Activated T-cell treated with anti-CD3 and anti-CD28 coated beads for 1 hour (primary cell): ENCODE measurements at places on chromosomes 2 and 18.

GRCh38 chr2:144412709-144413108 is 107.2 kb downstream of the ZEB2 start:
- DNase-seq: no peak

- no peak for DNase-seq
Measured at GRCh38 chr2:131123192-131123591, 18.1 kb downstream of the PLEKHB2 start.

- no peak for DNase-seq
Measured at GRCh38 chr18:55908901-55909366, 320.9 kb upstream of the TCF4 start.

DNA sequence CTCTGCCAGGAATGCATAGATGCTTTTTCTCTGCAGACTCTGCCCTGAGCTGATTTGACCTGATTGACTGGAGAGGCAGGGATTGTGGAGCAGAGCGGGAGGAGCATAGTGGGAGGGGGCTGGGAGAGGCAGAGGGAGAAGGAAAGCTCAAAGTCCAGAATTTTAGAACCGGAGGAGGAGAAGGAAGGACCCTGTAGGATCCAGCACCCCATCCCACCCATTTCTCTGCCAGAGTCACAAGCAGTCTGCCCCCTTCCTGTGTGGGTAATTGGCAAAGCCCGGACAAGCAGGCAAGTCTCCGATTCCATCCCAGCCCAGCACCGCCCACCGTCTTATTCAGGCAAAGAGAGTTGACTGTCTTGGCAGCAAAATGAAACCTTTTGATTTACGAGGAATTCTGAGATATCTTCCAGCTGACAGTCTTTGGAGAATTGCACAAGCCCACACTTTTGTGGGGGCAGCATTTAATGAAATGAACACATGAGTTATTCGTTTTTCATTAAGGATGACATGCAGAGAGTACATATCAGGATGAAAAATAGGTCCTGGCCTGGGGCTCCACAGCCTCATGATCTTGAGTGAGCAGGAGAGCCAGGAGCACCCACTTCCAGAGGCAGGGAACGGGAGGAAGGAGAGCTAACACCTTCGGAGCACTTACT is 103.1 kb downstream of the MCFD2 start:
- DNase-seq: no peak

- DNase-seq: no peak
Measured at GRCh38 chr2:87996570-87996969, 19.8 kb downstream of the RNU2-63P start.

DNA sequence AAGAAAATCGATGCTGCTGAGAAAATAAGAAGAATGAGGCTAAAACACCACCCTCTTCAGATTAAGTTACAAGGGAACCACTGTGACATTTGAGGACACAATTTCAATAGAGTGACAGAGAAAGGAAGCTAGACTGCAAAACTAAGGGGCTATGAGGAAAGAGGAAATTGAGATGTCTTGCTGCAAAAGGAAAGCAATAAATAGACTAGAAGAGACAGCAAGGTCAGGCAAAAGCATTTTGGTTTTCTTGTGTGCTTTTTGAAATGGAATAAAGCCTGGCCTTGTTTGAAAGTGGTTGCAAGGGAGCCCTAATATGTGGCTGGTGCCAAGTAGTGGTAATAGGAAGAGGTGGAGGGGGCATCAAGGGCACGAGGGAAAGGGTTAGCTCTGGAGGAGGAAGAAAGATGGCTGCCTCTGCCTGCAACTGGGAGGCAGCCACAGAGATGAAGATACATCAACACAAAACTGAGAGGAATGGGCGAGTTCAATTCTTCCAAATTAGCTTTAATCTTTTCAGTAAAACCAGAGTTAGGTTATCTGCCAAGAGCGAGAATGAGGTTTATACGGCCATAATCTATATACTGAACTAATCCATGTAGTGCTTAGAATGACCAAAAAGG is 1.2 kb upstream of the MRO start:
- DNase-seq: no peak

- DNase-seq: no peak
Measured at GRCh38 chr18:67402543-67402942, 114.0 kb downstream of the DSEL start.

DNA sequence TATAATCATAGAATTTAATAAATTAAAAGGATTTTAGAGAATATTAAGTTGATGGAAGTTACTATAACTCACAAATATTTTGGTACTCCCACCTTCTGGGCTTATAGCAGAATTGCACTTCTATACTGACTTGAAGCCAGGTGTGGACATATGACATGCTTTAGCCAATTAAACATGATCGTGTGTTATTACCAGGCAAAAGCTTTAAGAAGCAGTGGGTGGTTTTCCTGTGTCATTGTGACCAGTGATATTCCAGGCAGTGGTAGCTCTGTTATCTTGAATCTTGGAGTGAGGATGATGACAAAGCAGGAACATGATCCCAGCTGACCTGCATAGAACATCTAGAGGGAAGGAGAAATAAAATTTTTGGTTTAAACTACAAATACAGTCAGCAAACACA is 370.9 kb upstream of the ZEB2 start:
- no peak for DNase-seq

GRCh38 chr2:216082117-216082711 is 495 bp downstream of the TMEM169 start:
- DNase-seq: no peak

- DNase-seq: no peak
Measured at GRCh38 chr2:147688242-147688641, 156.6 kb upstream of the ACVR2A start.

- no peak for DNase-seq
Measured at GRCh38 chr2:8285081-8285480, 396.8 kb upstream of the ID2 start.

DNA sequence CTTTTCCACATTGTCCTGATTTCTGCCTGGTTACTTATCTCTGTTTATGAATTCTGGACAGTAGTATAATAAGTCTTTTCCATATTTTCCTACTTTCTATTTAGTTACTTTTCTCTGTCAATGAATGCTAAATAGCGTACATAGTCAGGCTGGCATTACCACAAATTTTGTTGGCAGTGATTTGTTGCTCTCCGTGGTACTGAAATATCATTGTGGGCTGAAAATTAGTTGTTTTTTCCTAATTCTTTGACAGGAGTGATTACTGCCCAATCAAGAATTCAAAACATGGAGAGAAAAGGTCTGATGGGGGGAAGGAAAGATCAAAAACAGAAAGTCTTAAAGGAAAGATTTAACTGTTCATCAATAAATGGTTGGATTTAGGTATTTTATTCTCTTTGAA is 7.7 kb upstream of the GALNT13 start:
- no peak for DNase-seq

DNA sequence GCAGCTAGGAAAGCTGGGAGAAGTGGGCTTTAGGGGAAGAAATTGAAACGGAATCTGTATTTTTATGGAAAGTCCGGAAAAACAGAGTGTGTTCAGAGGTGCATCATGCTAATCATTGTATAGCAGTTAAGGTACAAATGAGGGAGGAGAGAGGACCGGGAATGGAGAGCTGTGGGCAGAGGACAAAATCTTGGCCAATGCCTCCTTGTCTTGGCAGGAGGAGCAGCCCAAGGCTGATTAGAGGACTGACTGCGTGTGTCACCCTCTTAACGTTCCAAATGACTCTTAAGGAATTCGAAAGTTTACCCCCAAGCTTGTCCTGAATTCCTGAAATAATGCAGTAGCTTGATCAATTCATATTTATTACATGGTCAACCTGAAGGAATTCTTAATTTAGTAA is 81.0 kb downstream of the ZNF236 start:
- DNase-seq: no peak

DNA sequence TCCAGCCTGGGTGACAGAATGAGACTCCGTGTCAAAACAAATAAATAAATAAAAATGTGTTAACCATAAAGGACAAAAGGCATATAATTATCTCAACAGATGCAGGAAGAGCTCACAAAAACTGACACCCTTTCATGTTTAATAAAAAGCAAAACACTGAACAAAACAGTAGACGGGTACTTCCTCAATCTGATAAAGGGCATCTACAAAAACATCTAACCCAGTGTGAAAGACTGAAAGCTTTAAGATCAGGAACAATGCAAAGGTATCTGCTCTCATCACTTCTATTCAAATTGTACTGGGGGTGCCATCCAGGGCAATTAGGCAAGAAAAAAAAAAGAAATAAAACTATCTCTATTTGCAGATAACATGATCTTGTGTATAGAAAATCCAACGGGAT is 11.7 kb upstream of the NCL start:
- no peak for DNase-seq

DNA sequence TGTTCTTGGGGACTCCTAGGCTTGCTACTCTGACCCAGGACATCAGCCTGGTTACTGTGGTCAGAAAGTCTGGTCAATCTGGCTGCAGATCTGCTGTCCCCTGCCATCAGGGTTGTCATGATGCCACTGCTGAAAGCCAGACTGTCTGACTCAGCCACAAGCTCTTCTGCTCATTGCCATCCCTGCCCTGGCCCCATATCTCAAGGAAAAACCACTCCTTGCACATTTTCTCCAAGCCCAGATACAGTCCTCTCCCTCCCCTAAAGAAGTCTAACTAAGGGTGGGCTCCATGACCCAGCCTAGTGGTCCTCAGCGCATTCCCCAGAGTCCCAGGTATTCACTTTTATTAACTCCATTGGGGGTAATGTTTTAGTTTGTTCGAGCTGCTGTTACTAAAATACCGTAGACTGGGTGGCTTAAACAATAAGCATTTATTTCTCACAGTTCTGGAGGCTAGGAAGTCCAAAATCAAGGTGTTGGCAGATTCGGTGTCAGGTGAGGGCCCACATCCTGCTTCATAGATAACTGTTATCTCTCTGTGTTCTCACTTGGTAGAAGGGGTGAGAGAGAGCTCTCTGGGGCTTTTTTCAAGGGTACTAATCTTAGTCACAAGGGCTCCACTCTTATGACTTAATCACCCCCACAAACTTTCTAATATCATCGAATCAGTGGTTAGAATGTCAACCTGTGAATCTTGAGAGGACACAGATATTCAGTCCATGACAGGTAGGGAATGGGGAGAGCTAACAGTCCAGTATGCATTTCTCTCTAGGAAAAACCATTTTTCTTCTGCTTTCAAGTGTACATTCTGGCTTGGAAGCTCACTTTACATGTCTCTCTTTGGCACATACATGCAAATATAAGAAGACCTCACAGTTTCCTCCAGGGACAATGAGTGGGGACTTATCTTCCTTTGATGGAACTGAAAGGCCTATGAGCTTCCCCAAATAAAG is 94.8 kb upstream of the CXCR4 start:
- no peak for DNase-seq

DNA sequence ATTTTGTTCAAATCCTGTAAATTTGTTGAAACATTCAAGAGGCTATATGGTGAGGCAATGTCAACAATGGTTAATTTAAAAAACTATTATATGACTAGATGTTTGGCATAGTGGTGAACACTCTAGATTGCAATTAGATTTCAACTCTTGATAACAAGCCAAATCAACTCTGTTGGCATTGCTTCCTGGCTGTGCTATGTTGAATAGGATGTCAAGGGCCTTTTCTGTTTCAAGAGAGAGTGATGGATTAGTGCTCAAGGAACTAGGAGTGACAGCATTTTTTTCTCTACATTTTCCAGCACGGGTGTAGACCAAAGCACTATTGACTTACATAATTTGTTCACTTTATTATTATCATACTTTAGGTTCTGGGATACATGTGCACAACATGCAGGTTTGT is 172.4 kb upstream of the KCNH7 start:
- no peak for DNase-seq

DNA sequence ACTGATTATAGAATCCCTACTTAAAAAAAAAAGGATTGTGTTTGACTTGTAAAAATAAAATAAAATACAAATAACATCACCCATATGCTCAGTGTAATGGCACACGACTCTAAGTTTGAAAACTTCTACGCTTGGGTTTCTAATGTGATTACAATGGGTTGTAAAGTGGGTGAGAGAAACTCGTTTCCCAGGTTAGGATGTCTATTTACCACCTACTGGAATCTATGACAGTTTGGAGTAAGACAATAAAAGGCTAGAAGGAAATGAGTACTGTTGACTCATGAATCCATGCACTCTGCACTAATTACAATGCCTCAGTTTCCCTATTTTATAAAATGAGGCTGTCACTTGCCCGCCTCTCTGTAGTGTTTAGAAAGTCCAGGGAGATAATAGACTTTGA is 204.2 kb upstream of the FBXO11 start:
- no peak for DNase-seq

DNA sequence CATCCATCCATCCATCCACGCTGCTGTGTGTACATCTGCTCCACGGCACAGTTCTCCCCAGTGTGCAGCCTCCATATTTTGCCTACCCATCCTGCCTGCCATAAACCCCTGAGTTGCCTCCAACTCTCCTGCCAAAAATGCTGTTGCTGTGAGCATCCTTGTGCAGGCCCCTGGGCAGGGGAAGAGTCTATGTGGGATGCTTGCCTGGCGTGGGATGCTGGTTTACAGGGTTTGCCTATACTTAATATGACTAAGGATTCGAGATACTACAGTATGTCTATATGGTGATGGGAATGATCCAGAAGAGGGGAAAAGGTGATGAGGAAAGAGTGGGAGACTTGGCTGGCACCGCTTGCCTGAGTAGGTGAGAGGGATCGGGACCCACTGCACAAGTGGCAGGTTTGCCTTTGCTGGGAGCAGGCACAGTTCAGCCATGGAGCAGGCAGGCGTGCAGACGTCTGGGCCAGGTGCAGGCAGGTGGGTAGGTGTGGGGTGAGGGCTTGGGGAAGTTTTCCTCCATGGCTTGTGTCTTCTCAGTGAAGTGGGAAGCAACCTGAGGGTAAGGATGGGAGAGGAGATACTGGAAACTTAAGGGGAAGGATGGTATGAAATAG is 30.2 kb upstream of the FAHD2A start:
- no peak for DNase-seq

GRCh38 chr2:37919631-37920032 is 5.5 kb upstream of the RMDN2 start:
- no peak for DNase-seq

DNA sequence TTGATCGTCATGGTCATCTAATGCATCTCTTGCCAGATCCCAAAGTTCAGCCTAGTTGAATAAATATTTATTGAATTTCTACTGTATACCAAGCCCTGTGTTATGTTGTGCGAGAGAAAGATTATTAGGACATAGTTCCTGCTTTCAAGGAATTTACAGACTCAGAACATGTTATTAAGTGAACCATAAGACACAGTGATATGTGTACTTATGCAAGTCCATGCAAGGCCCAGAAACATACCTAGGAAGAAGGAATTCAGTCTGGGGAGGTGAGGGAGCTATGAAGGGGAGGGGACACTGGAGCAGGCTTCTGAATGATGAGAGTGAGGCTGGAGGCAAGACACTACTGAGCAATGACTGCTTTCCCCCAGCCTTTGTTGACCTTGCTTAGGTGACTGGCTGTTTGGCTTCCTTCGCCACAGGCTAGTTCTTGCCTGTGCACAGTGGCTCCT is 81.4 kb downstream of the ACAA2 start:
- DNase-seq: no peak

GRCh38 chr18:77822632-77823031 is 573.0 kb downstream of the GALR1 start:
- no peak for DNase-seq

- no peak for DNase-seq
Measured at GRCh38 chr2:238684362-238685326, 163.2 kb upstream of the TWIST2 start.
